ENCODE measurements at places on chromosomes 12 and 14.
A peak's percentile ranks its signal among the peaks of the same experiment; 100 is the strongest.

- DNase-seq, result no peak
These were observed 725 bp downstream of the RIMBP2 start for GRCh38 chr12:130715150-130715997.

GRCh38 chr12:50351120-50352043 lies 45.0 kb downstream of the FAM186A start:
- DNase-seq, result no peak

GRCh38 chr12:6154730-6155459 lies 30.4 kb upstream of the VWF start:
- DNase-seq, result no peak

- no peak for DNase-seq
These were observed 30.2 kb upstream of the TESC start for GRCh38 chr12:117129391-117129790.

DNA sequence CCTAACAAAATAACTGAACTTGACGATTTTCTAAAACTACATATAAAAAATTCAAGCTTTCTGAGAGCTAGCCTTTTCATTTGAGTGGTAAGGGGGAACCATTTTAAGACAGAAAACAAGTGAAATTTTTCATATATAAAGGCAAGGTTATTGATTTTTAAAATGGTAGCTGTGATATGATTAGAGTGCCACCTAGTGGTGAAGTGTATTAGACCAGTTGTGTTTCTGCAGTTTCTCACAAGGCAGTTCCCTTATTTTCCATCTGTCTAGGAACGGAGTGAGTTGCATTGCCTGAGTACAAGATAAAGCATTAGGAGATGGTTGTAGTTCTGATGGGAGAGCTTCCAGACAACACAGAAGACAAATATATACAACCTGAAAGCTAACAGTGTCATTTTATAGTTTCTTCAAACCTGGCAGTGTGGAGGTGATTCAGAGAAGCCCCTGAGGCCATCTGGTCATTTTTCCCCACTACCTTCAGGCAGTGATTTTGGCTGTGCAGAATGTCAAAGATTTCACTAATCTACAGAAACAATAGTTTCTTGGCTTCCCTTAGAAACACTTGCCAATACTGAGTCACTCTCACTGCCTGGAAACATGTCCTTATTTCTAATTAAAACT lies 180.8 kb downstream of the C12orf50 start:
- DNase-seq, result no peak

DNA sequence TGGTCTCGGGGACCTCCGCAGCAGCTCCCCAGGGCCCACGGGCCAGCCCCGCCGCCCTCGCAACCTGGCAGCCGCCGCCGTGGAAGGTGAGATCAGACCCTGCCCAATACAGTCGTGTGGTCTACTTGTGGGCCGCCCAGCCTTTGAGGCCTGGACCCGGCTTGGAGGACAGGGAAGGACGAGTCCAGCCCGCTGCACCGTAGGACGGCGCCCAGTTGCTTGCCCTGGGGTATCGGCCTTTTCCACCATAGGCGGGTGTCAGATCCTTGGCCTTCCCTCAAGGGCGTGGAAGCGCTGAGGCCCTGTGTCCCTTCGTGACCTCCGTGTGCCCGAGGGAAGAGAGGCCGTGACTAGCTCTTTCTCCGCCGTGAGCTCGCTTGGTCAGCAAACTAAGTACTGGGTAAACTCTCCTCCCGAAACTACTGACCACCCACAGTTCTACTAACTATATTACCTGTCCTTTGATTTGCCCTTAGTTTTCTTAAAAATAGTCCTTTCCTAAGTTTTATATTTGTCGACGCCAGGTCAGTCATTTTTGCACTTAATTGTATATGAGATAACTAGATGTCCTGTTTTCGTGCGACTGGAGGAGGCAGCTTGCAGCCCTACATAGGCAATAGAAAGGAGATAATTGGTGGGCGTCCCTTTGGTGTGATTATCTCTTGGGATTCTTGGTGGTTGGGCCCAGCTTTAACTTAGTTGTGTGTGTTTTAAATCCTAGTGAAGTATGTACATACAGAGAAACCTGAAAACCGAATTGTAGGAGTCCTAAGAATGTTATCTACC lies 757 bp downstream of the SLC25A3 start:
- DNase-seq, result peak; percentile 28

DNA sequence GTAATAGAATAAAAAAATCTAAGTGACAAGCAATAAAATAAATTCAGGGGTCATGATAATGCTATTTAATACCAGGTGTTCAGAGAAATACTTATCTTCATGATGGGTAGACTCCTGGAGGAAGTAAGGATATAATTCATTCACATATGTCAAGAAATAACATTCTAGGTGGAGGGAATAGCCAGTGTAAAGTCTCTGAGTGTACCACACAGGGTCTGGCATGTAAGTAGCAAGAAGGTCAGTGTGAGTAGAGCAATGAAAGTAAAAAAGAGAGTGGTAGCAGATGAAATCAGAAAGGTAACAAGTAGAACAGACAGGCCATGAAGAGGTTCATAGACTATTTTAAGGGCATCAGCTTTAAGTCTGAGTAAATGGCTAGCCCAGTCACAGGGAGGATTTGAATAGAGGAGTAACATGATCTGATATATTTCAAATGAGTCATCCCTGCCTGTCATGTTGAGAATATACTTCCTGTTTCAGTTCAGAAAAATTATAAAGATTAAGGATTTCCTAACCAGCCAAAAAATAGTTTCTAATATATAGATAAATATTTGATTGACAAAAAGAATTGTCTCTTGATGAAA lies 519.9 kb downstream of the C12orf50 start:
- DNase-seq, result no peak

- DNase-seq, result no peak
These were observed 57.7 kb upstream of the FAM181A start for GRCh38 chr14:93869427-93869826.

DNA sequence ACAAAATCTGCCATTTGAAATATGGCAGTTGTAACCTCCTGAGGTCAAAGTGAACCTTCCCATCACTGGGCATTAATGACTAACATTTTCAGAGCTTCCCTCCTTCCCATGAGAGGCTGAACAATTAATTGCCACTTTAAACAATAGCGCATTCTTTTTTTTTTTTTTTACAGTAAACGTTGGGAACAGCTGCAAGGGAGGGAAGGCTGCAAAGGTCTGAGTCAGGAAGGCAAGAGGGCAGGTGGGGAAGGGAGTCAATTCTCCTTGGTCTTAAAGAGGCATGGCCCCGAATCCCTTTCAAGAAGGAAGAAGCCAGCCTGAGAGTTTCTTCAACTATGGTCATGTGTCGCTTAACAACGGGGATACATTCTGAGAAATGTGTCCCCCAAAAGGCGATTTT lies 41.0 kb upstream of the PLEKHG3 start:
- DNase-seq, result no peak

DNA sequence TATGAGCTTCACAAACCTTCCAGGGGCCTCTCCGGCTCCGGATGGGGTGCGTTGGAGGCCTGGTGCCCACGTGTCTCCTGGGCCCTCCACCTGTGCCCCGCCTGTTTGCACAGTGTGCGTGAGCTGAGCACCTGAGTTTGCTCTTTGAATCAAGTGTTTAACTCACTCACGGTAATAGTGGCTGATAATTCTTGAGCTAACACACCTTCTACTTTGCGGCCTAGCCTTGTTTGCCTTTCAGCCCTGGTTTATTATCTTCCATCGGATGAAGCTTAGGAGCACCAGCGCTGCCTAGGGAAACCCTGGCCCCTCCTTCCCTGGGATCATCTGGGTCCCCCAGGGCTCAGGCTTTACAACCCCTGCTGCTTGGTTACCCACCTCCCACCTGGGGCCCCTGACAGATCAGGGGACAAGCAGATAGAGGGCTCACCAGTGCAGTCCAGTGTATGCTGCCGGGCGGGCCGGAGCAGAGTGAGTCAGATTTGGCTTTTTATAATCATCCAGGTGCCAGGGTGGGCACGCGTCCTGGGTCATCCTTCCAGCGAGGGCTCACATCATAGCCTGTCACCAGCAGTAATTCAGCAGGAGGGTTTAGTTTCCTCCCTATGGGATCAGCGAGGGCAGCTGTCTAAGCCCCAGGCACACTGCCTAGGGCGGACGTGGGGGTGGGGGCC lies 62.8 kb upstream of the RFLNA start:
- no peak for DNase-seq

DNA sequence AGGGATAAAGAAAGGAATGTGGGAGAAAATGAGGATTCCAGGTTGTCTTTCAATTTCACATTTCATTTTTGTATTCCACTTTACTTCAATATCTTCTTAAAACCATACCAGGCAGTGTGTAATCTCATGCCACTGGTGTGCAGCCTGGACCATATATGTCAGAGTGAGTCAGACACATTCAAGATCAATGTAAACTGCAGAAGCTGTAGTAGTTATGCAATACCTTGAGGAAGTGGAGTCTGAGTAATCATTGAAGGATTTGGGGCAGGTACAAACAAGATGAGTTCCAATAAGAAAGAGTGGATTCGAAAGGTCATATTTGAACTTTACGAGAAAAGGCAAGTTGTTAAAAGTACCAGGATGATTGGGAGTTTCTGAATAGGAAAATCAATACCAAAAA lies 14.1 kb downstream of the PLCZ1 start:
- DNase-seq, result no peak

DNA sequence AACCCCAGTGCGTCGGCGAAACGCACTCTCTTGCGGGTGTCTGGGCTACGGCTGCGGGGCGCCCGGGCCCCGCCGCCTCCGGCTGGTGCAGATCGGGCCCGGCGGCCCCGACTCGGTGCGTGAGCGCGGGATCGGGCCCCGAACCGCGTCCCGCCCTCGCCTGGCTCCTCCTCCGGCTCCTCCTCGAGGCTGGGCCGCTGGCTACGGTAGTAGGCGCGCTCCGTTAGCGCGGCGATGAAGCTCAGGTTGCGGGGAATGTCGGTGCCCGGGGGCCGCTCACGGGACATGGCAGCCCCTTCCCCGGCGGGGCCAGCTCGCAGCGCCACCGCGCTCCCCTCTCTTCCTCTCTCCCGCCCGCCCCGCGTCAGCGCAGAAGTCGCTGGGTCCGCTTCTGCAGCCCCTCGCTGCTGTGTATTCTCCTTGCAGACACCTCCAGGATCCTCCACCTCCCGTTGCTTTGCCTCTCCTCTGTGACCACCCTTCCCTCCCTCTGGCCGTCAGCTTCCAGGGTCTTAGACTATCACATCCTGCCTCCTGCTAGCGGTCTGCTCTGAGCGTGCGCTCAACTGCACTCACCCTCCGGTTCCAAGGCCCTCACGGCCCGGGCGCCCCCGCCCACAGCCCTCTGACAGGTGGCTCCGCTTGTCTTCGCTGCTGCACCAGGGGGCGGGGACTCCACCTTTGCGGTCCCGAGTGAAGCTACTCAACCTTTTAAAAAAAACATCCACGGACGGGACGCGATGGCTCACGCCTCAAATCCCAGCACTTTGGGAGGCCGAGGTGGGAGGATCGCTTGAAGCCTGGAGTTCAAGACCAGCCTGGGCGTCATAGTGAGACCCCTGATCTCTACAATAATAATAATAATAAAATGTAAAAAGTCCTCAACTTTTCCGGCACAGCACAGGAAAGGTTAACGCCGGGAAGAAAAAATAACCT lies at the start of gene PPP1R3E:
PPP1R3E (minus strand) TSS at position 570 of the 936 bp plus-strand sequence; CDS start at position 287, 283 bp downstream.
- DNase-seq, result peak; percentile 90

DNA sequence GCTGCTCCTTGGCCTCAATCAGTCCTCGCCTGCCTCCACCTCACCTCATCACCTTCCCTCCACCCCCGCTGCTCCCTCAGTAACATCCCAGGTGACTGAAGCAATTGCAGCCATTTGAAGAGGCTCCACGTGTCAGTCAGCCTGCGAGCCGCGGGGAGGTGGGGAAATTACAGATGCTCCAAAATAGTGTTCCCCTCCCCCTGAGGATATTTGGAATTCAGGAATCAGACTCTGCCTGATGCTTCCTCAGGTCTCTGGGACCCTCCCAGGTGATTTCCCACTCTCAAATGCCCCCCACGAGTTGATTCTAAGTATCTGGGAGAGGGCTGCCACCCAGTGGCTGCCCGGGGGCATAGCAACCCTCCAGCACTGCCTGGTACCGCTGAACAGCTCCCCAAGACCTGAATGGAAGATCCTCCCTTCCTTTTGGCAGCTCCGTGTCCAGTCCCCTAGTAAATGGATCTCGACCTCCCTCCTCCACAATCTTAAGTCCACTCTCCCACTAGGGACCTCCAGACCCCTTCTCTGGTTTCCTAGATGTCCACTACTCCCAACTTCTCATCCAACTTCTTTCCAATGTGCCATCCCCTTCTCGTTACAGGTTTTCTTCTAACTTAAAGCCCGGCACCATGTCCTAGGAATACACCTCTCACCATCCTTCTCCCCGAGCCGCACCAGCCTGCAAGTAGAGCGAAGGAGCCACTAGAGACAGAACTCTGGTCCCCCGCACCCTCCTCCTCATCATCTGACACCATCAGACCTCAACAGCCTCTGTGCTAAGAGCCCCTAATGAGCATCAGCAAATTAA lies 1.4 kb upstream of the ASIC1 start:
- peak; percentile 55 for DNase-seq

GRCh38 chr12:104197264-104197663 lies 18.3 kb upstream of the TXNRD1 start:
- DNase-seq, result no peak

GRCh38 chr12:7571257-7571656 lies 67.7 kb upstream of the CD163 start:
- no peak for DNase-seq

GRCh38 chr12:93682846-93683261 lies 5.7 kb downstream of the CRADD start:
- no peak for DNase-seq

GRCh38 chr12:121295746-121296617 lies 527 bp downstream of the CAMKK2 start:
- peak; percentile 32 for DNase-seq

GRCh38 chr12:112206944-112207343 lies 81.6 kb downstream of the TRAFD1 start:
- DNase-seq, result no peak

DNA sequence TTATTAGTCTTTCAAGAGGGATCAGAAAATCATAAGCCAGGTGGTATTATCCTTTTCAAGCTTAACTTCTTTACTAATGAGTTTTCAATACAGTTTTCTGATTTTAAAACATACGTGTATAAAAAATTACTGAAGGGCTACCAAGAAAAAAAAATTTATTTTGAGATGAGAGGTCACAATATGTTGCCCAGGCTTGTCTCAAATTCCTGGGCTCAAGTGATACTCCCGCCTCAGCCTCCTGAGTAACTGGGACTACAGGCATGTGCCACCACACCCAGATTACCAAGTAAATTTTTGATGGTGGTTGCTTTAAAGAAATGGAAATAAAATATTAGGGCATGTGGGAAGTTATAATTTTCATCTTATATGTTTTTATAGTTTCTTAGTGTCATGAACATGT lies 26.7 kb downstream of the ST8SIA1 start:
- no peak for DNase-seq

GRCh38 chr12:109010259-109010658 lies 10.6 kb downstream of the SVOP start:
- no peak for DNase-seq
